ENCODE measurements at places on chromosomes 11 and 22.

GRCh38 chr11:47215366-47215910 is 664 bp downstream of the DDB2 start:
- no peak for DNase-seq

- no peak for DNase-seq
Observed at GRCh38 chr22:25213221-25213620, 6.2 kb upstream of the CRYBB2 start.

DNA sequence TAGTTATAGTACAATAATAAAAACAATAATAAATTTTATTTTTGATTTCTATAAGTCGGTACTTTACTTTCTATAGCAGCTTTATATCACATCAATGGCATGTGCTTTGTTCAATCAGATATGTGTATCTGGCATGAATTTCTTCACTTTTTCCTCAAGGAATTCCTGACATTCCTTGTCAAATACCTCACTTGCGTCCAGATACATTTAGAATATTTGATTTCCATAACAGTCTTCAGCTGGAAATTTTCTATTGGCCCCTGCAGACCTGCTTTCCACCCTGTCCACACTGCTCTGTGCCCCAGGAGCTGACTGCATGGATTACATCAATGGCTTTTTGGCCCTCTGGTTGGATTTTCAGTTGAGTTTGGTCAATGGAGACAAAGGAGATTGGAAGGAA is 93.2 kb downstream of the FAR1 start:
- DNase-seq: no peak

DNA sequence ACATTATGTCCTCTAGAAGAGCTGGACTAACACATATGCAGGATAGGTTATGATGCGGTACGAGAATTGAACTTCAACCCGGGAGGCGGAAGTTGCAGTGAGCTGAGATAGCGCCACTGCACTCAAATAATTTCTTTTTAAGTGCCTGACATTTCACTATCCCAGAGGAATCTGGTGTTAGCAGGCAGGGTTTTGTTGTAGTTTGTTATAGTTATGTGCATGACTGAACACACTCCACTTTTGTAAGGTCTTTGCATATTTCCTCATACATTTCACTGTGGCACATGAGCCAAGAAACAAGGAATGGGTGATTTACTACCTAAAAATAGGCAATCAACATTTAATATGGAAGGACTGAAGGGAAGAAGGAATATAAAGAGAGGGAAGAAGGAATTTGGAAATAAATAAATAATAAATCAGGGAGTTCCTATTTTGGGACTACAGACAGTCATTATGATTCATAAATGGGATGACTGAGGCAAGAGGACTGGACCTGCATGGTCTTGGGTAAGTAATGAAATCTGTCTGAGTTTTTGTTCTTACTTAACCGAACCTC is 8.7 kb upstream of the HIPK3 start:
- no peak for DNase-seq

DNA sequence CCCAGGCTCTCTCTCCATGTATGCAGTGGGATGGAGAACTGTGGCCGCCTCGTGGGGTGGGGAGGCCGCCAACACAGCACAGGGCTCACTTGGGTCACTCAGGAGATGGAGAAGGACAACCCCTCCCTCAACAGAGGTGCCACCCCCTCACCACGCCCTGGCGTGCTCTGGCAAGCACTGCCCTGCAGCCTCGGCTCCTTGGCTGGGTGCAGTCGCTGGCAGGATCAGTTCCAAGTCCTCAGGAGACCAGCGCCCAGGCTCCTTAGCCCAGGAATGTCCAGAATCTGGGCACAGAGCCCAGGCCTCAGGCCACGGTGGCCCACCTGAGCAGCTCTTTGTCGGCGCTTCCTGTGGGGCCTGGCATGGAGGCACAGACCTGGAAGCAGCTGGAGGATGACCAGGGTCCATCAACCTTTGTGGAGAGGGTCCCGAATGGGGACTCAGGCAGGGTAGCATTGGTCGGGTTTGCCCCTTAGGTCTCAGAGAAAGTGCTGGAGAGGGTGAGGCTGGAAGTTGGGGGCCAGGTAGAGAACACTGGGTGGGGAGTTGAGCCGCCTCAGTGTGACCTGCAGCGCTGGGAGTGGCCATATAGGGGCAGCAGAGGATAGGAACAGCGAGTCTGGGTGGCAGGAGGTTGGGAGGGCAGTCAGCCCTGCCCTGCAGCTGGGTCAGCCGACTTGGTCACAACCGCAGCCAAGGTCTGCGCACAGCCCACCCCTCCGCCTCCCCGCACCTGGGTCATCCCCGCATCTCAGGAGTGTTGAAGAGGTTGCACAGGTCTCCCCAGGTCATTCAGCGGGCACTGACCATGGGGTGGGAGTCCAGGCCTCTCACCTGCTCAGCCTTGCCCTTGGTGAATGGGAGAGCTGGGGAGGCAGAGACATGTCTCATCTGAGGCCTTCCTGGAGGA is 8.2 kb downstream of the SUSD2 start:
- DNase-seq: peak; percentile 79

DNA sequence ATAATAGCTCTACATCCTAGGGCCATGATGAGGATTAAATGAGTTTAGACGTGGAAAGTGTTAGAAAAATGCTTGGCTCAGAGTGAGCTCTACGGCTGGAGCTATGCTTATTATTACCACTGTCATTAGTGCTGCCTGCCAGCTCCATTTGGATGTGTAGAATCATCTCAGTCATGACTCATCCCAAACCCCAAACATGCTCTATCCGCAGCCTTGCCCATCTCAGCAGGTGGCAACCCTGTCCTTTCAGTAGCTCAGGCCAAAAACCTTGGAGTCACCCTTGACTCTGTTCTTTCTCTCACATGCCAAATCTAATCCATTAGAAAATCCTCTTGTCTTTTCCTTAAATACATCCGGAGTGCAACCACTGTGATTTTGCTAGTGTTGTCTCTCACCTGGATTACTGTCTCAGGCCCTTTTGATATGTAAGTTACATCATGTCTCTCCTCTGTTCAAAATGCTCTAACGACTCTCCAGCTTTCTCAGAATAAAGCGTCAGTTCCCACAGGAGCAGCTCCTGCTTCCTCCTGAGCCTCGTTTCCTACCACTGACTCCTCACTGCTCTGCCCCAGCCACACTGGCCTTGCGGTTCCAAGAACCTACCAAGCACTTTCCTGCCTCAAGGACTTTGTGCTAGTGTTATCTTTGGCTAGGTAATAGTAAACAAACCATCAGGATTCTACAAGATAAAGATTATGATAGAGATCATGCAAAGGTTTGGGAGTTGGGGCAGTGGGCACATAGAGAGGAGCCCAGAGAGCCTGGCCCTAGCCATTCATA is 10.5 kb upstream of the CHRM1 start:
- no peak for DNase-seq

DNA sequence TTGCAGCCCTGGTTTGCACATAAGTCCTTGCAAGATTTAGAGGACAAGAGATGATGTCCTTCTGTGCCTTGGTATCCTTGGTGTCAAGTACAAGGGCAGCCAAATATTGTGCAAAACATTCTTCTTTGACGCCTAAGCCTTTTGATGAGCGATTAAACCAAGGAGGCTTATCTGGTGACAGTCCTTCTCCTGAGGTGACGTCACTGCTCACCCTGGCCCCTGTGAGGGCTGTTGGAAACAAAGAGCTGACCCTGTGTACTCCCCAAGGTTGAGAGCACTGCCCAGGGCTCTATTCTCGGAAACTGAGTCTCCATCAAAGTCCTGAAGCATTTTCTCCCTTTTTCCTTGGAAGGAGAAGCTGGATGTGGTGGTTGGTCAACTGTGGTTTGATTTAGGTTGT is 4.7 kb upstream of the GRAMD1B start:
- DNase-seq: no peak

DNA sequence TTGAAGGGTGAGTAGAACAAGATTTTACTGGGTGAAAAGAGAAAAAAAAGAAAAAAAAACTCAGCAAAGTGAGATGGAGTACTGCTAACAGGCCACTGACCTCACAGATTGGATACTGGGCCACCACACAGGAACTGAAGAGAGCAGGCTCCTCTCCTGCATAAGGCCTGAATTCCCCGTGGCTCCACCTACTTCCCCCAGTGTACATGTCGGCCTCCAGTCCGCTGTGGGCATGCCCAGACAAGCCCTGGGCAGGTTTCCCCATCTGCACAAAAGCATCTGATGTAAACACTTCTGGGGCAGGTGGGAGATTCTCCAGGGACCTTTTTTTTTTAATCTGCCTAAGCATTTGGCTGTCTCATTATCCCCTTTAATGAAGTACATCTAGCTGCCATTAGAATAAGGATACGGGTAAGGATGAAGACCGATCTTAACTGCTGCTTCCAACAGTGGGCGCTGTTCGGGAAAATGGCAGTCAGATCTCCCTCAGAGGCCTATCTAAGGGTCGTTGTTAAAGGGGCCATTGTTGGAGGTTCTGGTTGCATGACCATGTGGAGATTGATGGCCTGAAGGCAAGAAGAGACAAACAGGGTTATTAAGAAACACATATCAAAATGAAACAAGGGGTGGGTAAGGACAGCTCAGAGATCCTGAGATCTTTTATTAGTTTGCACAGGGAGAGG is 48.5 kb downstream of the MS4A13 start:
- DNase-seq: no peak

DNA sequence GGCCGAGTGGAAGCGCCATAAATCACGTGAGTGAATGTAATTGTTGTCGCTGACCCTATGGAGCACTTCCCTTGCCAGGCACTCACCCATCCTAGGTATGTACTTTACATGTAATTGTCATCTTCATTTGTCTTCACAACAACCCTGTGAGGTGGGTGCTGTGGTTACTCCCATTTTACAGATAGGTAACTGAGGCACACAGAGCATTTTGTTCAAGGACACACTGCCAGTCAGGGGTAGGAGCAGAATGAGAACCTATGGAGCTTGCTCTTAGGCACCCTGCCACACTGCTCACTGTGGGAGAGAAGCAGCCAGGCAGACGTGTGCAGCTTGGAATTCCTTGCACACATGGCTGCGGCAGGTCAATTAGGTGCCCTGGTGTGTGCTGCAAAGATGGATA is 785 bp upstream of the EFCAB6 start:
- DNase-seq: no peak

DNA sequence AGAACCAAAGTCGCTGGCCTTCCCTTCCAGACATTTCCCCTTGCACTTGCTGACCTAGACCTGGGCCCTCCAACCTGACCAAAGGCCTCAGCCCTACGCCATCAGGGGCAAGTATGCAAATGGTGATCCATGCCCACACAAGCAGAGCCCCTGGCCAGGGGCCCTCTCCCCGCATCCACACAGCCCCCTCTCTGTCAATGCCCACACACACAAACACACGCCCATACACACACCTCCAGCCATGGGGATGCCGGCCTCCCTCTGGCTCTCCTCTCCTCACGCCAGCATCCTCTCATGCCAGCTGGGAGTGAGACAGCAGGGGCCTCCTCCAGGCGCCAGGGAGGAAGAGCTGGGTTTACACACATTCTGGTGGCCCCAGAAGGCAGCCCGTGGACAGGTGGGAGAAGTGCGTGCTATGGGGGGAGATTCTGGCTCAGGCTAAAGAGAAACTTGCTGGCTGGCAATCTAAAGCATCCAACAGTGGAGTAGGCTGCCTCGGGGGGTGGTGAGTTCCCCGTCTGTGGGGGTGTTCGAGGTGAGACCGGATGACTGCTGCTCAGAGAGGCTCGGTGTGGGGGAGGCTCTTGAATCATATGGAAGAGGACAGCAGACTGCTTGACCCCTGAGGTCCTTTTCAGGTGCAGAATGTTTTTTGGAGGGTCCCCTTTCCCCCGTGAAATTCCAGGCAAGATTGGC is 4.8 kb downstream of the NRXN2 start:
- no peak for DNase-seq

- no peak for DNase-seq
Observed at GRCh38 chr11:44483919-44484610, 81.4 kb upstream of the CD82 start.

- DNase-seq: no peak
Observed at GRCh38 chr11:115720602-115721245, 216.5 kb upstream of the CADM1 start.

DNA sequence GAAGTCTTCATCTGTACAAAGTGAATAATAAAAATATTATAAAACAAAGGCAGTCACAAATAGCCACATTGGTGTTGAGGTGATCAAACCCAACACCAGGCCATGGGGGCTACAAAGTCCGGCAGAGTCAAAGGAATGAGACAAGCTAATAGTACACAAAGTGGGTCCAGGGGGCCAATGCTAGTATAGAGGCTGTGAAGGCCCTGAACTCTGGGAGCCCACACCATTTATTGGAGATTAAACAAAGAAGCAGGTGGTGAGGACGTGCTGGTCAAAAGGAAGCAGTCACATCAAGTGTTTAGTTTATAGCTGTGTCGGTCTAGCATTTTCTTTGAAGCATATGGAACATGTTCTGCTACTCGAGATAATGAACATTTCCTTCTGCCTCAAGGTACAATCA is 58.6 kb upstream of the CCT8L2 start:
- DNase-seq: no peak

DNA sequence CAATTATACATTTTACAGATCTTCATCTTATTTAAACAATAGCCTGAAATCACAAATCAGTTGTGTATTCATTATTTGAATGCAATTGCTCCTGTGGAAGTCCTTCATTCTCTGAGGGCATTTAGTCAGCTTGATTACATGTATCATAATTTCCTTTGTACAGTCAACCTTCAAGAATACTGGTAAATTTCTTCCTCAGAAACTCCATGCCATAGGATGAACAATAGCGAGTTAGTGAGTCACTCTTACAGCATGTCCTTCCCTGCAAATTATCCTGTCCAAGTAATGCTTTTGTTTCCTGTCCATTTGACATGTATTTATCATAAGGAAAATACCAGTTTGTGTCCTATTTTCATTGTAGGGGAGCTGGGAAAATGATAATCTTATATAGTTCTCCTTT is 3.8 kb downstream of the OR10S1 start:
- DNase-seq: no peak

DNA sequence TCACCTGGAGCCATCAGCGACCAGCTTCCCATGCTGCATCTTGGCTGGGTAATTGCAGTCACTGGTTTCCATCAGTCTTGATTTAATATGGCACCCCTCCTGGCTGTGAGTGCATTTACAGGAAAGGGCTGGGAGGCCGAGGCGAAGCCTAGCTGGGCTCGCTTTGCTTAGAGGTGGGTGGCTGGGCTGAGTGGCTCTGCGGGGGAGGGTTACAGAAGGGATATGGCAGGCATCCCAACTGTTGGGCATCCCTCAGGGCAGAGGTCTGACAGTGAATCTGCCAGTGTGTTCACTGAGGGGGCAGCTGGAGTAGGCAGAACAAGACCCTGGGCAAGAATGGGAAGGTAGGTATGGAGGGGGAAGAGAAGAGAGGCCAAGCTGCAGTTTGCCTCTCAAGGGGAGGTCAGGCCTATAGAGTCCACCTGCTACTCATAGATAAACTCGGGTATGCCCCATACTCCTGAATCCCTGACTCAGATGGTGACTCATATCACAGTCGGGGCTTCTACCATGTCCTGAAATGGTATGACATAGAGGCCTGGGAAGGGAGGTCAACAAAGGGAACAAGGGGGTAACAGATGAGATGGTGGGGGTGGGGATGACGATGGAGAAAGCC is 77.5 kb upstream of the PHOX2A start:
- no peak for DNase-seq

DNA sequence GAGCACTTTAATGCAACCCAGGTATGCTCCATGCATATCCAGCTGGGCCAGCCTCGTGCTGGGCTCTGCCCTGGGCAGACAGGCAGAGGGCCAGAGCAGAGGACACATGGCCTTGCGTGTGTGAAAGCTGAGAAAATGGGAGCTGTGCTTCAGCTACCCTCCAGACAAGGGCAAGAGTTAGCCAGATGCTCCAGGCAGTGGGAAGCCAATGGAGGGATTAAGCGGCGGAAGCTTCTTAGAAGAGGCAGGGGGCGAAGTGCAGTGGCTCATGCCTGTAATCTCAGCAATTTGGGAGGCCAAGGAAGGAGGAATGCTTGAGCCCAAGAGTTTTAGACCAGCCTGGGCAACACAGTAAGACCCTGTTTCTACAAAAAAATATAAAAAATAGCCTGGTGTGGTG is 9.8 kb upstream of the ARHGEF17 start:
- no peak for DNase-seq

Data from ureter (tissue), 1 donor.